ENCODE measurements at places on chromosomes 7 and 10.
A peak's percentile ranks its signal among the peaks of the same experiment; 100 is the strongest.

GRCh38 chr7:604001-604883 is 84.6 kb upstream of the PDGFA start:
- DNase-seq: peak; percentile 28

DNA sequence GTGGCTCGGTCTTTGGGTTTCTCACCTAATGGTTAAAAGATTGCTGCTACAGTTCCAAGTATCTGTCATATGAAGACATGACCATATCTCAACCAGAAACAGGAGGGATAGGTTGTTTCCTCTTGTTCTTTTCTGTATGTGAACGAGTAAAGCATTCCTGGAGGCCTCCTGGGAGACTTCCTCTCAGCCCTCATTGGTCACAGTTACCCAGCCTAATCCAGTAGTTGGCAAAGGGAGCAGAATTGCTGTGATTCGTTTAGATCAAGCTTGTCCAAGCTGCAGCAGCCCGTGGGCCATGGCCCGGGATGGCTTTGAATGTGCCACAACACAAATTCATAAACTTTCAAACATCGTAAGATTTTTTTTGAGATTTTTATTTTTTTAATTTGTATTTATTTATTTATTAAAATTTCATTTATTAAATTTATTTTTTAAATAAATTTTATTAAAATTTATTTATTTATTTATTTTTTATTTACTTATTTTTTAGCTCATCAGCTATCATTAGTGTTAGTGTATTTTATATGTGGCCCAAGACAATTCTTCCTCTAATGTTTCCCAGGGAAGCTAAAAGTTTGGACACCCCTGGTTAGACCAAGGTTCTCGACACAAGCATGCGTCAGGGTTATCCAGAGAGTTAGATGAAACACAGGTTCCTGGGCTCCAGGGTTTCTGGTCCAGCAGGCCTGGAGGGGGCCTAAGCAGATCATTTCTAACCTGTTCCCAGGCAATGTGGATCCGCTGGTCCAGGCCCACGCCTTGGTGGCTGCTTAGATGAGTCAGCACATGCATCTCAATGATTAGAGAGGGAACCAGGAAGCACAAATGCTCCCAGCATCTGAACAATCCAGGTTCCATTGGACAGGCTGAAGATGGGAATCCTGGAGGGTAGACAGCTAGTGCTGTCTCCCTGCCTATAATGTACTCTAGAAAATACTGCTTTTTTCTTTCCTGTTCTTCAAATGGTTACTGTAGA is 25.6 kb downstream of the CDC123 start:
- DNase-seq: no peak

GRCh38 chr7:156116514-156117215 is 304.4 kb upstream of the SHH start:
- DNase-seq: no peak

GRCh38 chr10:69014171-69014570 is 25.6 kb downstream of the KIFBP start:
- DNase-seq: no peak

GRCh38 chr7:30968747-30969603 is 5.2 kb downstream of the GHRHR start:
- DNase-seq: no peak

- DNase-seq: no peak
These were observed 197.7 kb upstream of the HPS1 start for GRCh38 chr10:98644466-98644865.

GRCh38 chr10:114547514-114547913 is 110.6 kb downstream of the ABLIM1 start:
- DNase-seq: no peak

GRCh38 chr10:71522442-71523144 is 125.9 kb downstream of the CDH23 start:
- no peak for DNase-seq

- DNase-seq: no peak
These were observed 59.5 kb upstream of the CDCA7L start for GRCh38 chr7:22005151-22005550.

GRCh38 chr7:31175672-31176071 is 123.6 kb downstream of the ADCYAP1R1 start:
- no peak for DNase-seq

DNA sequence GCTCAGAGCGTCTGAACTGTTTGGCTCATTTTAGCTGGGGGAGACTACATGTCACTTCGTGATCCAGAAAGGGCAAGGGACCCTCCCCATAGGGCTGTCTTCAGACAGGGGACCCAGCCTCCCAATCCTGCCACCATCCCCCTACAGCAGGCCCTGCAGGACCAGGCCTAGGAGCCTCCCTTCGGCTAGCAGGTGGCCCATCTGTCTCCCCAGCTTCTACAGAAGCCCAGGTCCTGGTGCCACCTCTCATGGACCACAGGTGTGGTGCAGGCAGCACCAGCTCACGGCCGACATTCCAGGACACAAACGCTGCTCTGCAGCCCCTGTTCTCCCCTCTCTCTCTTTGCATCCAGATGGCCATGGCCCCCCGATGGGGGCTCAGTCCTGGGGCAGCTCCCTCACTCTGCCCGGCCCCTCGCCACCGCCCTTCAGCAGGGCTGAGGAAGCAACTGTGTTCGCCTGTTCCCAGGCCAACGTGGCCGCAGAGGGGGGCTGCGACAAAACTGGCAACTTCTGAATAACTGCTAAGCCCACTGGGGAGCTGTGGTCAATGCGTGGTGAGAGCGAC is 10.3 kb downstream of the TECPR1 start:
- no peak for DNase-seq

GRCh38 chr10:86652361-86653202 is 1.8 kb upstream of the OPN4 start:
- DNase-seq: no peak

GRCh38 chr10:131537281-131537680 is 225.8 kb upstream of the TCERG1L start:
- DNase-seq: no peak

DNA sequence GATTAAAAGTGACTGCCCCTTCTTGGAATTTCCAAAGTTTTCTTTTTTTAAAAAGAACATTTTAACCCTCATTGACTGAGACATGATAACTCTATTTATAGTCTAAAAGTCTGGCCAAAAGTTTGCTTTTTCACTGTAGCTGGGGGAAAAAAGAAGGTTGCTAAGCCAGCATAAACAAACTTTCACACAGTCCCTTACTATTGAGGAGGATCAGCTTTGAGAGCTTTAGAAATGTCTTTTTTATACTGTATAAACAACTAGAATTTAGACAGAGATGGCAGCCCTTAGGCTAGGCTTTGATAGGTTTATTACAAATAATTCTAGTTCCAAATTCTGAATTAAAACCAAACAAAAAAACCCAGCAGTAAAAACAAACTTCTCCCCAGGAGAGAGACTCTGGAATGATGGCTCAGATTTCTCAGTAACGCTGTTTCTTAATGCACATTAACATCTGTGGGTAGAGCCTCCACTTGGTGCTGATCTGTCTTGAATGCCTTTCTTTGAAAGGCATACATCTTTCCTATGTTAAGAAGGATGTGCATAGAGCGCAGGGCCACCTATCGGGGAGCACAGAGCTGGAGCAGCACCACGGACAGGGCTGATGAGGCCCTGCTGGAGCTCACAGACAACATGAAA is 100.9 kb upstream of the PDLIM1 start:
- peak; percentile 27 for DNase-seq

DNA sequence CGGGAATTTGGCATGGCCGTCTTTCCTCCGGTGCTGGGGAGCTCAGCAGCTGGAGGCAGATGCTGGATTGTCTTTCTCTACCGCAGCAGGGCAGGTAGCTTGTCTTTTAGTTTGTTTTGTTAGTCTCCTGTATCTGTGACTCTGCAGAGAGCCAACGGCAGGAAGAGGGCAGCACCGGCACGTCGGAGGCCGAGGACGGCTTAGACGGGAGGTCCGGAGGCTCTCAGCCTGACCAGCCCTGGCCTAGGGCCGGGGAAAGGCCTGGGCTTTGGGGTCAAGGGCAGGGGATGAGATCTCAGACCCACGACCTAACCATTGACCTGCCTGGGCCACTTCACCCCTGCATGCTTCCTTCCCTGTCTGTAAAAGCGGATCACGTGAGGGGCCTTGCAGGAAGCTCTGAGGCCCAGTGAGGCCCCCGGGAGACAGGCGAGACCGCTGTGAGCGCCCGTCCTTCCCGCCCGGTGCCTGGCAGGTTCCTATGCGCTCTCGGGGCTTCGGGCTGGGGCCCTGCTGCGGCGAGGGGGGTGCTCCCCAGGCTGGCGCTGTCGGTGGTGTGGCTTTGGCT is 72.7 kb downstream of the LHPP start:
- DNase-seq: no peak

- DNase-seq: peak; percentile 87
These were observed 1.1 kb upstream of the EMX2 start for GRCh38 chr10:117541405-117541908.

- DNase-seq: no peak
These were observed 4.7 kb downstream of the AGAP3 start for GRCh38 chr7:151091003-151091402.

GRCh38 chr7:141954334-141954733 is 7.6 kb upstream of the CLEC5A start:
- DNase-seq: no peak

DNA sequence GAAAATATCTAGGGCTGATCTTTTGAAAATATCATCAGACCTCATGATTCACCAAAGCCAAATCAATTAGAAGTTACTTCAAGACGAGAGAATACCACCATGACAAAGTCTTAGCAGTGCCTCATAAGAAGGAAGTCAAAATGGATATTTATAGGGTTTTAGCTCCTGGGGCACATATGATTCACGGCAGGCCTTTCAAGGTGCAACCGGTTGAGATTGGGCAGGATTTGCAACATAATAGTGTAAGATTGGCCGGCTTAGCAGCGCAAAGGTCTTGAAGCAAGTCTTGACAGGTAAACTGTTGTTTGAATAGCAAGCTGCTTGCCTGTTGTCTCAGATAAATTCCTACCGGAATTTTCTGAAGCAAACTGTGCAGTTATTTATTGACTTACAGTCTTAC is 17.5 kb downstream of the ADRB1 start:
- DNase-seq: no peak

- no peak for DNase-seq
These were observed 436.8 kb upstream of the C7orf33 start for GRCh38 chr7:148153616-148154284.

DNA sequence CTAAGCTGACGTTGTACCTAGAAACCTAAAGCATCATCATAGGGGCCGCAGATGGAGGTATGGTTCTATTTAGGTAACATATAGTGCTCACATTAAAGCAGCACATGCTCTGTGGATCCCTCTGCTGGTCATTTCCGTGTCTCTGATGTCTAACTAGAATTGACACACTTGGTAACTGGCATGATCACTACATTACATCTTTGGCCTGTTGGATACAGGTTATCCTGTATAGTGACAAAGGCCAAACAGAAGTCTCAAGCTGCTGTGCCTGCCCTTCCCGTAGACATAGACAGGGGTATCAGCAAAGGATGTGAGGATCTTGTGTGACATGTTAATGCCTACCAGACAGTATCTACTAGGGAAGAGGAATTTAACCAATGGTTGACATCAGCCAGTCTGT is 51.2 kb downstream of the KIF5B start:
- DNase-seq: no peak

- no peak for DNase-seq
These were observed 202.9 kb downstream of the GRM3 start for GRCh38 chr7:86846494-86847190.

DNA sequence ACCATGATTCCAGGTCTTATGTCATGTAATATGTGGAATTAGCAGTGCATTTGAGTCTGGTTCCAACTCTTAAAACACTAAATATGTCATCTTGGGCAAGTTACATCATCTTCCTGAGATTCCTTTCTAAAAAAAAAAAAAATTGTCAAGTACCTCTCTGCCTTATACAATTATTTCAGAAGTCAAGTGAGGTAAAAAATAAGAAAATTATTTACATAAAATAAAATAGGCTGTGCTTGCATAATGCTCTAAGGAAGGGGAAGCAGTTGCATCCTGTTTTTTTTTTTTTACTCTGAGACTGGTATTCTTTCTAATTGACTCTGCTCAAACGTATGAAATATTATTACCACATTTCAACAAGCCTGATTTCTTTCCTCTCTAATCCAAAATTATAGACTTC is 55.1 kb upstream of the SEMA3A start:
- DNase-seq: no peak
